CD4-positive, alpha-beta T cell (primary cell): ENCODE measurements at places on chromosomes 7 and 10. TPM values are rescaled to one million over a fixed set of nuclear protein-coding genes. Genes with fewer than 3 reads are reported as not detected.

- DNase-seq: no peak
Observed at GRCh38 chr7:133061792-133062191, 20.1 kb downstream of the CHCHD3 start.

DNA sequence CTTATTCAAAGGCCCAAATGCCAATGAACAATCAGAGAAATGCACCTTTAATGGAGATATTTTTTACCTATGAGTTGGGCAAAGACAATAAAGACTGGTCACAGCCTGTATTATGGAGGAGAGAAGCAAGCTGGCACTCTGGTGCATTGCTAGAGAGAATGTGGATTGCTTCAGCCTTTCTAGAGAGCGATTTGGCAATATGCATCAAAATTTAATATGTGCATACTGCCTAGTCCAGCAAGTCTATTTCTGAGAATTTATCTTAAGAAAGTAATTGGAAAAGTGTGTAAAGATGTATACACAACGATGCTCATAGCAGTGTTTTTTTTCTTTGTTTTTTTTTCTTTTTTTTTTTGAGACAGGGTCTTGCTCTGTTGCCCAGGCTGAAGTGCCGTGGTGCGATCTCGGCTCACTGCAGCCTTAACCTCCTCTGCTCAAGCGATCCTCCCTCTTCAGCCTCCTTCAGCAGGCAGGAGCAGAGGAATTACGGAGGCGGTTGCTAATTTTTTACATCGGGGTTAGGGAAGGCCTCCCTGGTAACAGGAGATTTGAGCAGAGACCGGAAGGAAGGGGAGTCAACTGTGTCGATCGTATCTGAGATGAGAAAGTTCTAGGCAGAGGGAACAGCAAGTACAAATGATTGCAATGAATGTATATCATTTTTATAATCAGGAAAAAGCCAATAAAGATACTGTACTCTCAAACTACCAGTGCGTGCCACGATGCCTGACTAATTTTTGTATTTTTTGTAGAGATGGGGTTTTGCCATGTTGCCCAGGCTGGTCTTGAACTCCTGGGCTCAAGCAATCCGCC is 16.4 kb downstream of the KIAA1549 start:
- DNase-seq: no peak

- DNase-seq: no peak
Observed at GRCh38 chr10:117684672-117685211, 142.2 kb downstream of the EMX2 start.

DNA sequence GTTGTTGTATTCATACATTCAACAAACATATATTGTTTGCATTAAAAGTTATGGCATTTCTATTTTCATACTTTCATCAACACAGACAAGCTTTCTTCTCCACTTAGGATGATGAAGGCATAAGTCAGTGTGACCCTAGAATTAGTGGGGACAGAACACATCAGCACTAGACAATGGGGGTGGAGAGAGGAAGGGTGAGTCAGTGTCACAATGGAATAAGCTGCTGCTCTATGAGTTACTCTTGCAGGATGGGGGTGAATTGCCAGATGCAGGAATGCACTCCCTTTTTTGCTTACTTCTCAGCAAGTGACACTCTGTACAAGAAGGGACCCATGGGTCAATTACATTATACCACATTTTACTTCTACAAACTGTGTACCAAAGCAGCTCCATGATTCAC is 74.0 kb downstream of the DGKI start:
- no peak for DNase-seq

GRCh38 chr7:139525750-139526149 is 2.3 kb downstream of the CLEC2L start:
- no peak for DNase-seq

CAMK2B gene
- not detected for total RNA-seq

OGA gene
- total RNA-seq: 395 TPM
